ENCODE measurements at places on chromosomes 2 and 18.

DNA sequence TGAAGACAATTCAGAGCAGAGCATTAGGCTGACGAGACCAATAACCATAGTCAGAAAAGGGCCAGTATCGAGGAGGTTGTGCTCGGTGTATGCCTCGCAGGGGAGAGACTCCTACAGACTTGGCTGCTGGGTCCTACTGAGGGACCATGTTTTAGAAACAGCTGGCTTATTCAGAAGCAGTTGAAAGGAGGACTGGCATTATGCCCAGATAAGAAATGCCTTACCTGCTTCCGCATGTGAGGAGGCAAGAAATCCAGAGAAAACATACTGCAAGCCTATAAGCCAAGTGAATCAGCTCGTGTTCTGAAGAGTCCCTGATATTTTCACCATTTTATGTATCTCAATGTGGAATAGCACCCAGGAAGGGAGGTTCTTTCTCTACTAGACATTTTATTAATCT lies 434.7 kb downstream of the GRB14 start:
- H3K27ac ChIP-seq = no peak overlapping the region
- no peak for DNase-seq
- no peak overlapping the region for H3K4me3 ChIP-seq

GRCh38 chr2:230202430-230203109 lies 17.2 kb downstream of the SP110 start:
- no peaks in the 10 kb centered on the region for H3K4me1 ChIP-seq
- no peaks in the 10 kb centered on the region for H3K27me3 ChIP-seq
- peaks cover 92% of the 10 kb centered on the region for H3K36me3 ChIP-seq
- H3K27ac ChIP-seq = no peak overlapping the region
- H3K4me3 ChIP-seq = no peak overlapping the region
- DNase-seq = no peak

GRCh38 chr2:47767880-47768609 lies 14.9 kb upstream of the MSH6 start:
- H3K27me3 ChIP-seq = no peaks in the 10 kb centered on the region
- no peaks in the 10 kb centered on the region for H3K36me3 ChIP-seq
- no peak overlapping the region for H3K27ac ChIP-seq
- H3K4me1 ChIP-seq = peaks cover 8% of the 10 kb centered on the region
- peak; percentile 79 for DNase-seq
- H3K4me3 ChIP-seq = no peak overlapping the region

GRCh38 chr2:68727683-68728375 lies 6.8 kb upstream of the ARHGAP25 start:
- DNase-seq = no peak
- no peaks in the 10 kb centered on the region for H3K36me3 ChIP-seq
- no peak overlapping the region for H3K4me3 ChIP-seq
- H3K4me1 ChIP-seq = peaks cover 60% of the 10 kb centered on the region

DNA sequence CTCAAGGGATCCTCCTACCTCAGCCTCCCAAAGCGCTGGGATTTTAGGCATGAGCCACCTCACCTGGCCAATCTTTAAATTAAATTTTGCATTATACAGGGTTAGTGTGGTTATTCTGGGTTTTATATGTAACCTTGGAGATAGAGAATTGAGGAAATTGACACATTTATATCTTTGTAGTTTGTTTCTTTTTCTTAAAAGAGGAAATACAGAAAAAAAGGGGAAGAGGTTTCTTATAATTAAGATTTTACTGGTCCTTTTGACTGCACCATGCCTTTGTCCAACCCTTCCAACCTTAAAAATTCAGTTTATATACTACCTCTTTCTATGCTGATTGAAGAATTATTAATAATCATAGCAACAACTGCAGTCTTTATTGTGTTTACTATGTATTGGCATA lies 210.1 kb upstream of the STON1 start:
- H3K4me1 ChIP-seq = peaks cover 39% of the 10 kb centered on the region
- H3K36me3 ChIP-seq = no peaks in the 10 kb centered on the region

GRCh38 chr2:112140205-112140802 lies 2.1 kb downstream of the FBLN7 start:
- H3K27ac ChIP-seq = no peak overlapping the region
- H3K4me1 ChIP-seq = peaks cover 15% of the 10 kb centered on the region
- H3K36me3 ChIP-seq = no peaks in the 10 kb centered on the region
- no peak for DNase-seq
- peaks cover 10% of the 10 kb centered on the region for H3K27me3 ChIP-seq
- H3K4me3 ChIP-seq = no peak overlapping the region

DNA sequence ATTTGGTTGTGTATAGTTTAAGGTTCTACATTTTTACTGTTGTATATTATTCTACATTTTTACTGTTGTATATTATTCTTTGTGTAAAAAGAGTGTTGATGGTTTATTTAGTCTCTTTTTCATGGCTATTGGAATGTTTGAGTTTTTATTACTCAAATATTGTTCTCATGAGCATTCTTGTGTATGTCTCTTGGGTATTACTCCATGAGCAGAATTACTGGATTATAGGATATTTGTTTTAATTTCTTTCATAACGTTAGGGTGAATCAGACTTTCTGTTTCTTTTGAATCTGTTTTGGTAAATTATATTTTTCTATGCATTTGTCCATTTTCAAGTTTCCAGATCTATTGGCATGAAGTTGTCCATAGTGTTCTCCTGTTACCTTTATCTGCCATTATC lies 111.6 kb downstream of the DYNAP start:
- H3K36me3 ChIP-seq = no peaks in the 10 kb centered on the region
- no peak for DNase-seq
- H3K4me3 ChIP-seq = no peak overlapping the region
- H3K4me1 ChIP-seq = no peaks in the 10 kb centered on the region

- no peaks in the 10 kb centered on the region for H3K27me3 ChIP-seq
- no peaks in the 10 kb centered on the region for H3K4me1 ChIP-seq
- H3K36me3 ChIP-seq = no peaks in the 10 kb centered on the region
- no peak for DNase-seq
- no peak overlapping the region for H3K27ac ChIP-seq
Observed at GRCh38 chr2:182949572-182950189, 83.2 kb upstream of the FRZB start.

DNA sequence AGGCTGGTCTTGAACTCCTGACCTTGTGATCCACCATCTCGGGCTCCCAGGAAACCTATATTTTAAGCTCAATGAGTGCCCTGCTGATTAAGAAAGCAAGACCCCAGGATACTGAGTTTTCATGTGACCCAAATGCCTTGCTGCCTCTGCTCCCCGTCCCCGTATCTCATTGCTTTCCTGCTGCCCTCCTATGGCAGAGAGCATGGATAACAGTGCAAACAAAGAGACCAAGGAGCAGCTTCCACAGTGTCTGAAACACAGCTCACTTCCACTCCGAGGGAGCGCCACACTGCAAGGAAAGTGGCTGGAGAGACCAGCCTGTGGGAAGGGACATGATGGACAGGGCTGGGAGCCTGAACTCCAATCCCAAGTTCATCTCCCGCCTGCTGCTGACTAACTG lies 246.8 kb downstream of the TMEM182 start:
- no peaks in the 10 kb centered on the region for H3K4me1 ChIP-seq
- no peaks in the 10 kb centered on the region for H3K36me3 ChIP-seq
- no peaks in the 10 kb centered on the region for H3K27me3 ChIP-seq

- H3K4me1 ChIP-seq = no peaks in the 10 kb centered on the region
- H3K36me3 ChIP-seq = no peaks in the 10 kb centered on the region
- no peaks in the 10 kb centered on the region for H3K27me3 ChIP-seq
Observed at GRCh38 chr2:8870441-8870840, 33.0 kb upstream of the KIDINS220 start.

DNA sequence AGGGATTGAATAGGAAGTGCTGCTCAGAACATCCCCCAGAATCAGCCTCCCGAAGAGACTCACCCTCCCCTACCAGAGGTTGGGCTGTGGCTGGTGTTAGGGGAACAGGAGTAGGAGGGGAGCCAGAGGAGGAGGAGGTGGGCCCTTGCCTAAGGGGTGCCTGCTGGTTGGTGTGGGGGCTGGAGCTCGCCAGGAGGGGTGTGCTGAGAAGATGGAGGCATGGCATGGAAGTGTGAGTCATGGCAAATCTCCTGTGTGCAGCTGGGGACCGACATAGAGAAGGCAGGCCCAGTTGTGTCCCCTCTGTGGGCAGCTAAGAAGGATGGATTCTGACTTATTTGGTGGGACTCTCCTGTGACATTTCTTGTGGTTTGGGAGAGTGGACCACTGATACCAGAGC lies 73.7 kb downstream of the DGKD start:
- H3K27me3 ChIP-seq = no peaks in the 10 kb centered on the region
- peaks cover 54% of the 10 kb centered on the region for H3K4me1 ChIP-seq
- H3K4me3 ChIP-seq = no peak overlapping the region
- H3K36me3 ChIP-seq = peaks cover 3% of the 10 kb centered on the region
- no peak overlapping the region for H3K27ac ChIP-seq
- no peak for DNase-seq

GRCh38 chr18:67151366-67151765 lies 365.2 kb downstream of the DSEL start:
- H3K4me3 ChIP-seq = no peak overlapping the region
- H3K4me1 ChIP-seq = no peaks in the 10 kb centered on the region
- no peaks in the 10 kb centered on the region for H3K27me3 ChIP-seq
- no peak overlapping the region for H3K27ac ChIP-seq
- H3K36me3 ChIP-seq = no peaks in the 10 kb centered on the region

DNA sequence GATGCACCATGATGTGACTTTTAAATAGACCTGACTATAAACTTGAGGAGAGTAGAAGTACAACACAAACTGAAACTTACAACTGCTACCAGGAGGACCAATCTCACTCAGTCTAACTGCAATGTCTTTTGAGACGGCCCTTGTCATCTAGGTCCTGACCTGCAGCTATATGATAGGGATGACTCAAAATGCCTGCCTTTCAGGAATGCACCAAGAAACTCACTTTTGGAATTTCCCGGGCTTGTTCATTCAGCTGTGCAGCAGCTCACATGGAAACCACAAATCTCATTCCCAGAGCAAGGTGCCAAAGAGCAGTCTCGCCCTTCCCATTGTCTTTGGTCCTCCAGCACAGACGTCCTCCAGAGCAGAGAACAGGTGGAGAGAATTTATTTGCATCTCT lies 113.7 kb downstream of the SPOPL start:
- no peak for DNase-seq
- H3K4me3 ChIP-seq = no peak overlapping the region
- no peaks in the 10 kb centered on the region for H3K4me1 ChIP-seq
- H3K36me3 ChIP-seq = no peaks in the 10 kb centered on the region
- peaks cover 8% of the 10 kb centered on the region for H3K27me3 ChIP-seq
- H3K27ac ChIP-seq = no peak overlapping the region

DNA sequence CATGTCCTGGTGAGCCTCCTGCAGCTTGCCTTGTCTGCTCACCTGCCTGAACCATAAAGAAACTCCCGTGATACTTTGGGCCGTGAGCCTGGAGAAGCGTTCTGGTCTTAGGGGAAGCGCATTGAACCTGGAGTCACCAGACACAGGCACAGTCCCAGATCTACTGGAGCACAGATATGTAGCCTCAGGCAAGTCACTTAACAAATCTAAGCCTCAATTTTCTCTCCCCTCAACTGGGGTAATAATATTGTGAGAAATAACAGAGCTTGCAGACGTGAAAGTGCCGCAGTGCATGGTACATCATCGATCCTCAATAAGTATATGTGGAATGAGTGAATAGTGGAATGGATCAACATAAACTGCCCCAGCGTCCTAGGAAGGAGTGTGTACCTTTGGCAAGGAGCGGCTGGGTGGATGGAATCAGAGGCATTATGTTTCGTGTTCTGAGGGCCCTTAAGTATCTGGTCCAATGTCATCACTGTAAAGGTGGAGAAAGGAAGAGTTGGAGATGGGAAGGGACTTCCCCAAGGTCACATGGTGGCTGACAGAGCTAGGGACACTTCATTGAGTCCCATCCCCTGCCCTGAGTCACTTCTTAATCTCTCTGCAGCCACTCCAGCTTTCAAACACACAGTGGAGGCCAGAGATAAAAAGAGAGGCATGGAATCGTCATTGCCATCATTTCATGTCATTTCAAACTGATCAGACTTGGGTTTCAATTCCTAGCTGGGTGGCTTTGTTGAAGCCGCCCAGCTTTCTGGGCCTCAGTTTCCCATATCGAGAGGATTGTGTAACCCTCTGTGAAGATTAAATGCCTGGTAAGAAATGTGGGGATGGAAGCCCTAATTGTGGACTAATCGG lies 172.4 kb downstream of the DDX1 start:
- H3K27me3 ChIP-seq = no peaks in the 10 kb centered on the region
- H3K4me1 ChIP-seq = no peaks in the 10 kb centered on the region
- H3K36me3 ChIP-seq = no peaks in the 10 kb centered on the region
- H3K27ac ChIP-seq = no peak overlapping the region
- no peak overlapping the region for H3K4me3 ChIP-seq
- no peak for DNase-seq

- H3K4me1 ChIP-seq = no peaks in the 10 kb centered on the region
- DNase-seq = no peak
- no peak overlapping the region for H3K4me3 ChIP-seq
- H3K27me3 ChIP-seq = no peaks in the 10 kb centered on the region
Observed at GRCh38 chr18:69795791-69796190, 151.9 kb downstream of the CD226 start.

GRCh38 chr2:167933097-167933814 lies 314.1 kb downstream of the STK39 start:
- H3K4me3 ChIP-seq = no peak overlapping the region
- DNase-seq = no peak
- H3K27me3 ChIP-seq = no peaks in the 10 kb centered on the region
- no peak overlapping the region for H3K27ac ChIP-seq
- no peaks in the 10 kb centered on the region for H3K36me3 ChIP-seq

DNA sequence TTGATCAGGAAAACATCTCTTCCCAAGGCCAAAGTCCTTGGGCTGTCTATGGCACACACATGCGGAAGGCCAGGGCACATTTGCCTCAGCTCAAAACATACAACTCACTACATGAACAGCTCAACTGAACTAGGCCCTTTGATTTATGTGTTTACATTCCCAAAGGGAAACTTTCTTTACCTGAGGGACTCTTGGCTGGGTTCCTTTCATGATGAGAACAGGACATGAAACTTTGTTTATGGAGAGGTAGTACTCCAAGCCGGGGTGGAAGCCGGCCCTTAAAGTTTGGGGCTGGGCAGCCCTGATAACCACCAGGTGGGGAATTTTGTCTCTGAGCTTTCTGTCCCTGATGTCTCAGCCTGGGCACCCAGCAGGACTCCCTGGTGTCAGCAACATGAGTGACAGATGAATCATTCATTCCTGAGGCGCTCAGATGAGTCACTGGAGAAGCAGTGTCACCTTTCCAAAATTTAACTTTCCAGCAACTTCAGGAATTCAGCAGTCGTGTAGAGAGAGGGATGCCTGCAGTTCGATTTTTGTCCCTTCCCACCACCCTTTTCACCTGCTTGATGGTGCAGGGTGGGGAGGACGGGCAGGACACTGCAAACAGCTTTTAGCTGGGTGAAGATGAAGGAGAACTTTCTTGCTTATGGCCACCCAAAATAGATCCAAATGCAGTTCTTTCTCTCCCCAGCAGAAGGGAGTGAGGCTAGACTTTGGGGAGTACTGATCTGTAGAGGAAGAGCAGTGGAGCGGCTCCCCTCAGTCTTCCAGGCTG lies 331.6 kb downstream of the DYSF start:
- H3K4me3 ChIP-seq = no peak overlapping the region
- H3K4me1 ChIP-seq = no peaks in the 10 kb centered on the region
- no peak overlapping the region for H3K27ac ChIP-seq
- DNase-seq = no peak

GRCh38 chr18:24995056-24995455 lies 356.9 kb downstream of the ZNF521 start:
- DNase-seq = no peak
- H3K4me1 ChIP-seq = no peaks in the 10 kb centered on the region
- H3K27ac ChIP-seq = no peak overlapping the region
- H3K4me3 ChIP-seq = no peak overlapping the region
- H3K36me3 ChIP-seq = no peaks in the 10 kb centered on the region

- no peak for DNase-seq
- H3K36me3 ChIP-seq = no peaks in the 10 kb centered on the region
- H3K4me1 ChIP-seq = peaks cover 7% of the 10 kb centered on the region
- no peak overlapping the region for H3K27ac ChIP-seq
- no peaks in the 10 kb centered on the region for H3K27me3 ChIP-seq
Observed at GRCh38 chr18:77223221-77223639, 26.4 kb upstream of the GALR1 start.

All from CD4-positive, alpha-beta T cell (primary cell).